Lung (tissue), 17 donors: ENCODE measurements at places on chromosomes 12 and 14. TPM values are rescaled to one million over a fixed set of nuclear protein-coding genes. Genes with fewer than 3 reads are reported as not detected.

DNA sequence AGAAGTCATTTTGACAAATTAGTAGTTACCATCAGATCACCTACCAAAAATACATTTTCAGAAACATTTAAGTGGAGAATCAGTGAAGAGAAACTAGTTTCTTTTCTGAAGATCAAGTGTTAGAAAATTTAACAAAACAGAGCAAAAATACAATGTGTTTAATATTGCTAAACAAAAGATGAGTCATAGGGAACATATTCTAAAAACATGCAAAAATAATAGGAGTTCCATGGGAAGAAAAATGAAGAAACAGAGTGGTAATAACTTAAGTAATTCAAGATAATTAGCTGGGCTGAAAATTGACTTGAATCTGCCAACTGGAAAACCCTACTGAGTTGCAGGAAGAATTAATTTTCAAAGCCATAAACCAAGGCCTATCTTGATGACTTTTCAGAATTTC is 111.5 kb upstream of the KITLG start:
- DNase-seq, result no peak

Gene ATG2B
- polyA plus RNA-seq, result 4.8 TPM

- no peak for DNase-seq
Measured at GRCh38 chr12:85713373-85713772, 122.8 kb downstream of the RASSF9 start.

Gene PPP1CC
- polyA plus RNA-seq, result 60.2 TPM

DNA sequence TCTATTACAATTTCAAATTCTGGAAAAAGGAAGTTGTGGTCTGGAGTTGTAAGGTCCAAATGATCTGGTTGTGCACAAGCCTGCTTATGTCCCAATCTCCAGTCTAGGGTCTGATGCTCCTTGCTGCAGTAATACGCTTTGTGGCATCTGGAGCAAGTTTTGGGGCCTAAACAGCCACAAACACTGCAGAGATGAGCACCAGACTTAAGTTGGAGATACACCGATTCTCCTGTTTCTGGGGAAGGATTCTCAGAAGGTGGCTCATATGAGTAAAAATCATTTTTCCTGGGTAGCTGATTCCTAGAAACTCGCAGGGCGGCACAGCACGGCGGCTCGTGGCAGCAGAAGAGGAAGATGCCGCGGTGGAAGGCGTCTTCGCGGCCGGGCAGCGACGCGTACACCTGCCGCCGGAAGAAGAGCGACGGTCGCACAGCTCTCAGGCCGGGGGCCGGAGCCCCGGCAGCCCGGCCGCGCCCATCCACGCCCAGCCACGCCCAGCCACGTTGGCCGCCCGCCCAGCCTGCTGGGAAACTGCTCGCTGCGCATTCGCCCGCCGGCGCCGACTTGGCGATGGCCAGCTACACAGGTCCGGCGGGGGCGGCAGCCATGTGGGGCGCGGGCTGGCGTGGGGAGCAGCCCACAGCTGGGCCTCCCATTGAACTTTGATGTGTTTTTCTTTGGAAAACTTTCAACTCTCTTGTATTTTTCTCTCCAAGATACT is 129.0 kb downstream of the ASCL4 start:
- peak; percentile 33 for DNase-seq

Gene LAG3
- 1.7 TPM for polyA plus RNA-seq

Gene KRT84
- polyA plus RNA-seq, result not detected

Gene NINJ2
- polyA plus RNA-seq, result 14.6 TPM

GRCh38 chr12:74412606-74413230 is 124.9 kb upstream of the ATXN7L3B start:
- DNase-seq, result peak; percentile 19

DNA sequence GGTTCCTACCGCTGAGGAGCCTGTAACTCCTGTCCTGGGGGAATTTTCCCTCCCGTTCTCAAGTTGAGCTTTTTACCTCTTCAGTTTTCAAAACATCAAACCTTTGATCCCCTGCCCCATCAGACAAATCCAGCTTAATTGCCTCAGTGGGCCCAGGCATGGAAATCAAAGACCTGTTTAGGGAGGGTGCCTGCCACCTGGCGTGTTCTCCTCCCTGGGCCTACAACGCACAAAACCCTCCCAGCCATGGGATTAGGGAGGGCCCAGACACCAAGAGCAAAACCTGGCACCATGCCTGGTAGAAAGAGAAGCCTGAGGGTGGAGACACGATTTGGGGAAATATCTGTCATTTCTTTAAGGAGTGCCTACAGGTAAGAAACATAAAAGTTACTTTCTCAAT is 672.9 kb downstream of the BCL11B start:
- DNase-seq, result no peak

DNA sequence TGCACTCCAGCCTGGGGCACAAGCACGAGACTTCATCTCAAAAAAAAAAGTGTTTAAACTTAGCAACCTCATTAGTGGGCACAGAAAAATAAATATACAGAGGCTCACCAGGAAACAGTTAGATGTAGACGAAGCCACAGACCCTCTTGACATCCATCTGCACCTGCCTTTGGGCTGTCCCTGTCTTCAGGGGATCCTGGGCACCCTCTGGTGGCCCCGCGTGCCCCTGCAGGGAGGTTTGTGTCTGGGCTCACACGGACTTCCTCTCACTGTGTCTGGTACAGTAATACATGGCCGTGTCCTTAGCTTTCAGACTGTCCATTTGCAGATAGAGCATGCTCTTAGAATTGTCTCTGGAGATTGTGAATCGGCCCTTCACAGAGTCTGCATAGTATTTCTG is 916.5 kb downstream of the TMEM121 start:
- no peak for DNase-seq
